CD4-positive, alpha-beta T cell (primary cell): ENCODE measurements at places on chromosomes 11 and 22.

DNA sequence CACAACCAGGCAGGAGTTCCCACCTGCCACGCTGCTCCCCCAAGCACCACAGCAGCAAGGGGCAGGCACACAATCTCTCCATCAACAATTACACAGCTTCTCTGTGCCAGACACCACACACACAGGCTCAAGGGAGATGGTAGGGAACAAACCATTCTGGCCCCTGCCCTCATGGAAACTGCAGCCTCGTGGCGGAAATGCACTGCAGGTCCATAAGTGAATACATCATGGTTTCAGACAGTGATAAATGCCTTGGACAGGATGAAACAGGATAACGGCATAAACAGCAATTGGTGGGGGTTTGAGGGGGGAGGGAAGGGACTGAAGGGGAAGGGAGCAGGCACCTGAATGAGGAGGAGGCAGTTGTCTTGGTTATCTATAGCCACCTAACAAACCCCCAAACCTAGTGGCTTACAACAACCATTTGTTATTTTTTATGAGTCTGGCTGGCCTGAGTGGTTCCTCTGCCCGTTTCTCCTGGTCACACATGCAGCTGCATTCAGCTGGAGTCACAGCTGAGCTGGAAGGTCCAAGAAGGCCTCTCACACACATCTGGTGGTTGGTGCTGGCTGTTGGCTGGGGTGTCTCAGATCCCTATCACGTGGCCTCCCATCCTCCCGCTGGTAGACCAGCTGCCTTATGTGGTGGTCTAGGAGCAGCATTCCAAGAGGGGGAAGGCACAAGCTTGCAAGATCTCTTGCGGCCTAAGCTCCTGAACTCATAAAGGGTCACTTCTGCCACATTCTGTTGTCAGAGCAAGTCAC is 15.0 kb upstream of the YWHAH start:
- DNase-seq = no peak

GRCh38 chr22:22395245-22395644 is 113.3 kb downstream of the ZNF280B start:
- DNase-seq = no peak

DNA sequence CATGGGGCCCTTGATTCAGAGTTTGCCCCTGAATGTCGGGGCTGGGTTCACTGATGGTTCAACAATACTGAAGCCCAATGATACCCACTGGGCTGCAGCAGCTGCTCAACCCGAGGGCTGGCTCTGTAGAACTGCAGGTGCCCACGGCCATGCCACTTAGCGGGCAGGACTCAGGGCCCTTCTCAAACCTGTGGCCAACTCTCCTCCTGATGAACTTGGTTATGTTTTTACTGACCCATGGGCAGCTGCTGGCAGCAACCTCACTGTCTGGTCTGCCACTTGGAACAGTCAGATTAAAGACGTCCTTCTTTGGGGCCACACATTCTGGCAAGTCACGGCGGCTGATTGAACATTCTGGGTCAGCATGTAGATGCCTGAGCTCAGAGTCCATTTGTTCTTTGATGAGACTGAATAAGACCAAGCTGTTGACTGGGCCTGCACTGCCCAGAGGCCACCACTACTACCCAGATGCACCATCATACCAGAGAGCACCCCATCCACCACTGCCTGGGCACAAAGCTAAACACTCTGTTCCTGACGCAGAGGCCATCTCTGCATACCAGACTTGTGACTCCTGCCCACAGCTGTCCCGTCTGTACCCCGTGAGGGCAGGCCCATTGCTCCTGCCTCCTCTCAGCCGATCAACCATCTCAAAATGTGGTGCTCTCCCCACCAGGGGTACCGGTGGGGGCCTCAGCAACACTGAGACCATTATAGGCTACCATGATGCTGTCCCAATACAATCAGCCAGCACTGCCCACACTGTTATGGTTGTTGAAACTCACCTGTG is 67.8 kb downstream of the SHANK2 start:
- DNase-seq = no peak

GRCh38 chr11:98967005-98967404 is 53.7 kb upstream of the CNTN5 start:
- no peak for DNase-seq

GRCh38 chr11:121544956-121545355 is 92.2 kb upstream of the SORL1-AS1 start:
- peak; percentile 12 for DNase-seq
